GM04504 (cell line): ENCODE measurements at places on chromosomes 4 and X.
A peak's percentile ranks its signal among the peaks of the same experiment; 100 is the strongest.

- no peak for DNase-seq
These were observed 21.5 kb upstream of the NPY2R start for GRCh38 chr4:155186972-155187371.

DNA sequence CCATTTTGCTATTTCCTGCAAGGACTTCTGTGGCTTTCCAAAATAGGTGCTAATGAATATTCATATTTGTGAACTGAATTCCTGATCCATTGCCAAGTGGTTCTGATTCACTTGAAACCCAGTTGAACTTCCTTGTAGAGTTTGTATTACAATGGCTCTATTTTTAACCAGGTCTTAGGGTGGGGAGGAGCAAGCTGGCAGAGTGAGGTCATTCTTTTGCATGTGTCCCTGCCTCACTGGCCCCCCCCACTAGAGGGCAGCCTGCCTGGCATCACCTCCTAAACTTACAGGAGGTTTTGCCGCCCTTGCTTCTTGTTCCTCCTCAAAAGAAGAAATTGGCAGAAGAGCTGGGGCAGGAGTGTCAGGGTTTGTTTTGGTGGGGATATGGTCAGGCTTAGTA lies 10.5 kb downstream of the PTTG2 start:
- no peak for DNase-seq

- DNase-seq, result peak; percentile 10
These were observed 98.2 kb upstream of the PRKX start for GRCh38 chrX:3811331-3812311.

- no peak for DNase-seq
These were observed 131.3 kb downstream of the GUCY2F start for GRCh38 chrX:109350551-109350950.

DNA sequence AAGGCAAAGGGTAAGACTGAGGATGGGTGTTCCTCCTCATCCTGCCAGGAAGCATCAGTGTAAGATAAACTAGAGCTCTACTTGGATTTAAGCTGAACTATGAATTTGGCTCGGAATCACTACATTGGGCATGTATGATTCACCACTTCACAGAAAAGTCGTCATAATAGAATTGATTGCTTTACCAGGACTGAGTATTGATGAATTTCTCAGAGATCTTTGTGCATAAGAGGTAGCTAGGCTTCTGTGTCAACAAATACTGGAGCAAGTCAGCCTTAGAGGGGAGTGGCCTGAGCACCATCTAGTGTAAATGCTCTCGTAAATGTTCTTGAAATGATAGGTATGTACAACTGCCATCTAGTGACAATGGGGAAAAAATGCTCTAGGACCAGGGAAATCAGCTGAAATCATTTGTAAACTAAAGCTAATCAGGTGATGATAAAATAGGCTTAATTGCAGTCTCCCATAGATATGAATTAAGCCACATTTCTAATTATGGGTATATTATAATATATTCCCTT lies 309.5 kb upstream of the FMR1 start:
- no peak for DNase-seq

DNA sequence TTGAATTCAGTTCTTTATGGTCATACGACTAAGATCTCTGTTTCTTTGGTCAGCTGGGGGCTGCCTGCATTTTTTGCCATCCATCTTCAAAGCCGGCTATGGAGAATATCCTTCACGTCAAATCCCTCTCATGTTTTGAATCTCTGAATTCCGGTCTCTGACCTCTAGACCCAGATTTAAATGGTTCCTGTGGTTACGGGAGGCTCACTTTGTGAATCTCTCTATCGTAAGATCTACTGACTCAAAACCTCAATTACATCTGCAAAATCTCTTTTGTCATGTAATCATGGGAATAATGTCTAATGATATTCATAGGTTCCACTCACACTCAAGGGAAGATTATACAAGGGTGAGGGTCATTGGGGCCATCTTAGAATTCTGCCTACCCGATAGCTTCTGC lies 5.7 kb upstream of the MPC1L start:
- no peak for DNase-seq

GRCh38 chr4:143335979-143336780 lies 496 bp upstream of the GAB1 start:
- DNase-seq, result peak; percentile 65

DNA sequence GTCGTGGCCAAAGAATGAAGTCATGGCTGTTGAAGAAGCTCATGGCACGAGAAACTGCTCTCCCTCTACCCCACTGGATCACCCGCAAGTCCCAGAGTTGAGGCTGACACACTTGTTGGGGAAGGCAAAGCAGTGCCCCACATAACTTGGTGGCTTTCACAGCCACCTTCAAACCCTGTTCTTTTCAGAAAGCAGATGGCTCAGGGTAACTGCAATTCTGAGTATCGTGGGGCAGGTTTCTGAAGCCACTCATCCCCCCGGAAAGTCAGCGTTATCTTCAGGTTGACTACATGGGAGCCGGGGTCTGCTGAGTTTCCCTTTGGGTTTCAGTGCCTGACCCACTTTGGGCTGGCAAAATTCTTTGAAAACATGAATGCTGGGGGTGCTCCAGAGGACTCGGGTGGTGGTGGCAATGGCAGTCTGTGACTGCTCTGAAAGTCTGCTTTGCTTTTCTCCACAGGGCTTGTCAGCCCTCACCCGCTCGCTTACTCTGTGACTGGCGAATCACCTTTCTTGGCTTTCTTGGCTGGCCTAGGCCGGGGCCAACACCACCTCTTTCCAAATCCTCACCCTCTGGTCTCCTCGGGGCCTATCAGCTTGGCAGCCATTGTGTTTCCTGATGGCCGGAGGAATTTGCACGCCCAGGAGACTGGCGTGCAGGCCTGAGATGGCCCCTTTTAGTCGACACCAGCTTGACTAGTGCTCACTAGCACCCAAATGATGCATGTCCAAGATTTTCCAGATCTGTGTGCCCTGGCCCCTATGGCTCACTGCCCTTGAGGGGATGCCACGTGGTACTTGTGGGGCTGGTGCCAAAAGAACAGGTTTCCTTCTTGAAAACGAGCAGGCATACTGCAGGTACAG lies 7.3 kb downstream of the PPP1R3F start:
- DNase-seq, result no peak

DNA sequence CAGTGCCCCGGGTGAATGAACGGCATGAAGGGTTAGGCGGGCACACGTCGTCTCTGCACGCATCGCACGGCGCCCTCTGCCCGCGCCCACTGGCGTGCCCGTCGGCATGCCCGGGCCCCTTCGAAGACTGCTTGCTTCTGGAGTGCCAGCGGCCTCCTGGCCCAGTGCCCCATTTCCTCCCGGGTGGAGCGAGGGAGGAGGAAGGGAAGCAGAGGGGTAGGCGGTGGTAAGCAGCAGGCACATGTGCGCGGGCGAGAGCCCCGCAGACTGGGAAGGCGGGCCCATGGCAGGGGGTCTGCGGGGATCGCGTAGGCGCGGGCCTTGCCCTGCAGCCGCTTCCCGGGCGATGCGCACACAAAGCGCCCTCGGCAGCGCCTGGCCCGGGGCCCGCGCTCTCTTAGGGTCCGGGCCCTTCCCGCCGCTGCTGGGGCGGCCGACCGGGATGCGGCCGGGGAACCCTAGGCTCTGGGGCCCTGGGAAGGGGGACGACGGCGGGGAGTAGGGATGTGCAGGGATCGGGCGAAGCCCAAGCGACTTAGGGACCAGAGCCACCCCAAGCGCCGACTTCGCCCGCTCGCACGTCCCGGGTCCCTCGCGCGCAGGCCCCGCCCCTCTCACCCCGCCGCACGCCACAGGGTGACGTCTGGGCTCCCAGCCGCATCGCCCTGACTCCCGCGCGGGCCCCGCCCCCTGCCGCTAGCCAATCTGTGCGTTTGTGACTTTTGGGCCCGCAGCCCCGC lies 866 bp upstream of the EMD start:
- DNase-seq, result no peak

- DNase-seq, result no peak
These were observed 346.7 kb upstream of the TACR3 start for GRCh38 chr4:104066533-104066932.
